ENCODE measurements at places on chromosomes 12 and 14. TPM values are rescaled to one million over a fixed set of nuclear protein-coding genes. Genes with fewer than 3 reads are reported as not detected.

The JPH4 gene
- 1.0 TPM for total RNA-seq

The LMNTD1 gene
- 17.8 TPM for total RNA-seq

The ZFYVE1 gene
- 22.7 TPM for total RNA-seq

GRCh38 chr14:54893151-54893760, 9.4 kb downstream of the GCH1 start:
- DNase-seq: peak; percentile 24

DNA sequence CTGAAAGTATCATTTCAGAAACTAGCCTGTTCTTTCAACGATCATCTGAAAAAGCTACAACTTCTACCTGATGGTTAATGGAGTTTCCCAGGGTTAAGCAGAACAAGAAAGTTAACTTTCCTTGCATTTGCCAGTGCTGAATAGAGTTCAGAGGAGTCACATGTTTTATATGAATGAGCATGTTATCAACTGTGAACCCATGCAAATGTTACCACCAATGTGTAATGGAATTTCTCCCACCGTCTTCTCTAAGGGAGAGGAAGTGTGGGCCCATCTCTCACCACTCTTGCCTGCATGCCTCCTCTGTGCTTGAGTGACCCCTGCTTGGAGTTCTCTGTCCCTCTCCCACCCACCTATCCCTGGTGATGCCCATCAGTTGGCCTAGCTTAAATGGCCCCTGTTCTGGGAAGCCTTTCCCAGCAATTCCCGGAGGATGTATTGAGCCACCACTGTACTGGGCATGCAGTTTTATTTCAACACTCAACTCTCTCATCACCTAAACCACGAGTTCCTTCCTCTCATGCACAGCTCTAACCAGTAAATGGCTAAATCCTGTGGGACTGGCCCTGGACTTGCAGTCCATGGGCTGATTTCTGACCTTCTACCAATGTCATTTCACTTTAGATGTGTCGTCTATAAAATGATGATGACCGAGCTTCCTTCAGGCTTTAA, 159.8 kb downstream of the RPAP3 start:
- no peak for DNase-seq

- no peak for DNase-seq
These were observed 1162.1 kb upstream of the USP15 start for GRCh38 chr12:61098031-61098580.
